ENCODE measurements at places on chromosomes 16 and 17. TPM values are rescaled to one million over a fixed set of nuclear protein-coding genes. Genes with fewer than 3 reads are reported as not detected.

The MFAP4 gene
- 3.1 TPM for total RNA-seq

The PERCC1 gene
- not detected for total RNA-seq

The ABCC3 gene
- total RNA-seq = 5.4 TPM

The SLC6A2 gene
- total RNA-seq = not detected

The SRSF2 gene
- 157 TPM for total RNA-seq

The NPIPB9 gene
- 1.2 TPM for total RNA-seq

The TMC7 gene
- 0.87 TPM for total RNA-seq

The MRC2 gene
- total RNA-seq = 264 TPM

The TMC8 gene
- total RNA-seq = not detected

The PALB2 gene
- total RNA-seq = 6.5 TPM

The SLC13A2 gene
- total RNA-seq = not detected

The MILR1 gene
- 16.3 TPM for total RNA-seq

The KRTAP1-3 gene
- total RNA-seq = not detected

The ADCY7 gene
- 26.1 TPM for total RNA-seq

The SPATA32 gene
- under 0.01 TPM for total RNA-seq

The UTS2R gene
- total RNA-seq = not detected

The LASP1 gene
- 88.5 TPM for total RNA-seq

The FAM171A2 gene
- total RNA-seq = 0.79 TPM

The CX3CL1 gene
- 7.7 TPM for total RNA-seq

The SLC25A11 gene
- total RNA-seq = 64.7 TPM

The VASN gene
- 88.0 TPM for total RNA-seq

The SLX4 gene
- 2.9 TPM for total RNA-seq

The ADAD2 gene
- total RNA-seq = not detected

The SMTNL2 gene
- not detected for total RNA-seq

The ANKRD40CL gene
- total RNA-seq = not detected

The SEPTIN12 gene
- not detected for total RNA-seq

The TEX14 gene
- under 0.01 TPM for total RNA-seq

The ENPP7 gene
- not detected for total RNA-seq

The MLST8 gene
- 11.3 TPM for total RNA-seq

The SEC14L5 gene
- 0.13 TPM for total RNA-seq

The CORO1A gene
- total RNA-seq = 0.56 TPM

The GAST gene
- total RNA-seq = not detected

The LRRC36 gene
- not detected for total RNA-seq

The IRX3 gene
- 0.92 TPM for total RNA-seq

The FOXO3B gene
- 1.4 TPM for total RNA-seq

The TPPP3 gene
- 0.66 TPM for total RNA-seq

The NT5M gene
- total RNA-seq = 1.3 TPM

The CDH1 gene
- under 0.01 TPM for total RNA-seq

The CNGB1 gene
- under 0.01 TPM for total RNA-seq

The GRIN2A gene
- total RNA-seq = under 0.01 TPM

The CSH2 gene
- not detected for total RNA-seq

The STAT5A gene
- total RNA-seq = 19.9 TPM

The METTL16 gene
- 10.4 TPM for total RNA-seq

The CRYM gene
- total RNA-seq = 0.26 TPM

The PIRT gene
- total RNA-seq = not detected

The ZFPM1 gene
- 1.7 TPM for total RNA-seq

The YBX2 gene
- total RNA-seq = not detected

The CACNG5 gene
- not detected for total RNA-seq

The HNF1B gene
- not detected for total RNA-seq

The GALR2 gene
- not detected for total RNA-seq

The DDX19B gene
- total RNA-seq = 29.2 TPM

The PRSS33 gene
- not detected for total RNA-seq

The PLA2G10 gene
- total RNA-seq = not detected

The OTOA gene
- 0.13 TPM for total RNA-seq

The TERB1 gene
- 0.13 TPM for total RNA-seq

The CMTM2 gene
- total RNA-seq = not detected
